ENCODE measurements at places on chromosomes 5 and 9.

DNA sequence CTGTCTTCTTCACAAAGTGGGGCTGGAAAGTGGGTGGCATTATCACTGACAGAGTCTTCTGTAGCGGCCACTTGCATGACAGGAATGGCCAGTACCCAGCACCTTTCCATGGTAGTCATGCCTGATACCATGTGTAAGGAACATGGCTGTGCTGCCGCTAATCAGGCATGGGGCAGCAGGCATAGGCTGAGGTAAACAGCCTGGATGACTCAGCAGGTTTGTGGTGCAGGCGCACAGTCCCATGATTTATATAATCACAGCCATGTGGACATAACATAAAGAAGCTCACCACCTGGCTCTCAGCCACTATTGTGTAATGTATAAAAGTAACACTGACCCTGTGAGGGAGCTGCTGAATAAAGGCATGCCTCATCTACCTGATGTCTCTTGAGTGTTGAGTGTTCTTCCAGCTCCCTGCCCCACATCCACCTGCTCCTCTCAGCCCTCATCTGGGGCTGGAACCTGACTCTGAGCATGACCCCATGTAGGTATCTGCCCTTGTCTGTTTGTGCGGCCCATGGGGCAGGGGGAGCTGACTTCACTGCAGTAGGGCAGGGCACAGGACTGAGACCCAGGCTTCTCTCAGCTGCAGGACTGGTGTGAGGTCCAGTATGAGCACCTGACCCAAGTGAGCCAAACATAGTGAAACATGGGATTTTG lies 13.2 kb upstream of the ICE1 start:
- DNase-seq = no peak

DNA sequence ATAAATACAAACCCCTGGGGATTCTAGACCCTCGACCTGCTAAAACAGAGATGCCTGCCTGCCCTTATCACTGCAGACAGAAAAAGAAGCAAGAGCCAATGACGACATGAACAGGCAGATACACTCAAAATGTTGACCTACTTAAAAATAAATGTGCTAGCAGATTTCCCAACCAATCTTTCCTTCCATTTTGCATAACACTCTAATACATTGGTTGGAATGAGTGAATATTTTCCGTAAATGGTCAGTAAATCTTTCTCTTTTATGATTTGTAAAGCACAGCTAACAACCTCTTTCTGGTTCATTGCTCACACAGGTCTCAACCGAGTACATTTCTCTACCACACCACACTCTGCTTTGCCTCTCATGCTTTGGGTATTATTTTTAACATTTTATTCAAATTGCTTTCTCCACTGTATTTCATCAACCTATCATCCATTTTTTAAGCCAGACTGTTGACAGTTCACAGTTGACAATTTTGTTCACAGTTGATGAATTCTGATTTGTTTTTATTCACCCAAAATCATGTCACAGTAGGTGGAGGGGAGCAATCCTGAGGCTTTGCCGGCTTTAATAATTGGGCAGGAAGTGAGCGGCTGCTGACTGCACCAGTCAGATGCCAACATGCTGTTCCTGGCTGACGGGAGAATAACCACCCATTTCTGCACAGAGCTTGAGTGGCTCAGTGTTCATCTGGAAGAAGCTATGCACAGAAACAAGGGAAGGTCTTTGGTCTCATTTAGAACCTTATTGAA lies 426.6 kb downstream of the SPOCK1 start:
- no peak for DNase-seq

DNA sequence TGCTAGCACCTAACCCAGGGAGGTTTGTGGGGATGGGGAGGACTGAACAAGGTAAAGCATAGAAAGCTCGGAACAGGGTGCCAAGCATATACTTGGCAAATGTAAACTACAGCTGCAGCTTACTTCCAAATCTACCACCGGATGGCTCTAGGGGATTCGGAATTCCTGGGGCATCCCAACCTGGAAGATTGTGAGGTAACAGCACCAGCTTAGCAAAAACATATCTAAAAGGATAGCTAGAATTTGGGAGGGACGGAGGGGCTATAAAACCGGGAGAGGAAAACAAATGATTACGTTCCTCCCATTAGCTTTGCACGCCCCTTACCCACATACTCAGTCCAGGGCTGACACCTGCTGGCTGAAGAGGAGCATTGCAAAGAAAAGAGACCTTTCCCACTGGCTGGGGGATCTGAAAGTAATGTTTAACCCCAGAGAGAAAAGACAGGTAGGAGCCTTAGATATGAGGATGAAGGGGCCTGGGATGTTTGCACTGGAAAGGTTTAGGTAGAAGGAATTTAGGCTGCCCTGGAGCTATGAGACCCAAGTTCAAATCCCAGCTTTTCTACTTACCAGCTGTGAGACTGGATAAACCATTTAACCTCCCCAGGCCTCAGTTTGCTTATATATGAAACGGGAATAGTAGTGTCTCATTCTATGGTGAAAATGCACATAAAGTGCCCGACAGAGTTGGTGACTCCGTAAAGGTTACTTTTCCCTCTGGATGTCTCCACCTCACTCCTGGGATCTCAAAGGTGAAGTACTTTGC lies 73.6 kb downstream of the FAM114A2 start:
- no peak for DNase-seq

GRCh38 chr5:159101685-159102084 lies 2.0 kb upstream of the EBF1 start:
- no peak for DNase-seq

- DNase-seq = no peak
Measured at GRCh38 chr5:14998491-14998890, 126.9 kb upstream of the ANKH start.

GRCh38 chr9:97557606-97558095 lies 56.2 kb downstream of the TMOD1 start:
- no peak for DNase-seq

DNA sequence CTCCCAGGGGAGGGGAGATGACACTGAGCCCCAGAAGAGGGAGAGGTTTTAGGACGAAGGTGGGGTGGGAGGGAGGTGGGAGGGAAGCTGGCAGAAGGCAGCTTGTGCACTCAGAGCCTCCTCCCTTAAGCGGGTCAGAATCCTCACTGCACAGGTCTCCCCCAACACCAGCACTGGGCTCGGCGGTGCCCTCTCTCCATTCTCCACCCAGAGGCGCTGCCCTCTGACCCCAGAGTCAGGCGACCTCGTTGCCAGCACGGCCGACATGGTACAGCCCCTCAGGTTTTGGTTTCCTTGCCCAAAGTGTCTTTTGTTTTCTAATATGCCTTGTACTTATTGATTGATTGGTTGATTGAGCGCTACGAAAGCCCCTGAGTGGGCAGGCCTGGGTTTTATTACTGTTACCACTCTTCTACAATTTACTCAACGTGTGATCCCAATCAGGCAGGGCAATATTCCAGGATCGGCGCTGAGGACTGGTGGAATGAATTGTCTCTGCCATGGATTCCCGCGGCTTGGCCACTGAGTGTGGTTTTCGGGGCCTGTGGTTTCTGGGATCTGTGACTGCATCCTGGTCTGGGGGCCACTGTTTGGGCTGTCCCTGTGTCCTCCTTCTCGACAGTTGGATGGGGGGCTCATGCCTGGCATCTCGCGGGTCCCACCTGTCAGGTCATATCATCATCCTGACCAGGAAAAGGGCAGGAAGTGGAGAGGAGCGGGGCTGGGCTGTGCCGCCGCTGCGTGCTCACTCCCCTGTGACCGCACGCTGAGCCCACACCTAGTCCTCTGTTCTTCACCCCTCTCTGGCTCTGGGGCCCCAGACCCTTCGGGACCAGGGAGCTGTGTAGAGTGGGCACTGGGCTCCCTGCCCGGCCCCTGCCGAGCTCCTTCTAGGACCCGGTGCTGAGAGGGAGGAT lies 9.6 kb upstream of the FCN2 start:
- no peak for DNase-seq

- DNase-seq = no peak
Measured at GRCh38 chr9:86134361-86134760, 35.0 kb upstream of the GOLM1 start.

All from stimulated activated CD8-positive, alpha-beta memory T cell treated with anti-CD3 and anti-CD28 coated beads, Interleukin-15, amount 100 ng/mL, for 4 hours (primary cell).